Bronchial smooth muscle cell (primary cell): ENCODE measurements at places on chromosomes 3 and 15. TPM values are rescaled to one million over a fixed set of nuclear protein-coding genes. Genes with fewer than 3 reads are reported as not detected.

The CRYBG3 gene
- total RNA-seq, result 27.0 and 28.9 TPM in 2 replicates

The CASR gene
- not detected in 2 replicates for total RNA-seq

The LRRIQ4 gene
- not detected in 2 replicates for total RNA-seq

The IL5RA gene
- total RNA-seq, result under 0.01 TPM in 1 of 2 replicates, not detected in the other

The ALPK3 gene
- 0.16 and 0.17 TPM in 2 replicates for total RNA-seq

The ITIH3 gene
- not detected in 2 replicates for total RNA-seq

The SLC4A7 gene
- total RNA-seq, result 141 and 256 TPM in 2 replicates

The HRG gene
- not detected in 2 replicates for total RNA-seq
